Spleen (tissue), 13 donors: ENCODE measurements at places on chromosomes 7 and 10. TPM values are rescaled to one million over a fixed set of nuclear protein-coding genes. Genes with fewer than 3 reads are reported as not detected.

CNPY1 gene
- total RNA-seq: not detected

DNA sequence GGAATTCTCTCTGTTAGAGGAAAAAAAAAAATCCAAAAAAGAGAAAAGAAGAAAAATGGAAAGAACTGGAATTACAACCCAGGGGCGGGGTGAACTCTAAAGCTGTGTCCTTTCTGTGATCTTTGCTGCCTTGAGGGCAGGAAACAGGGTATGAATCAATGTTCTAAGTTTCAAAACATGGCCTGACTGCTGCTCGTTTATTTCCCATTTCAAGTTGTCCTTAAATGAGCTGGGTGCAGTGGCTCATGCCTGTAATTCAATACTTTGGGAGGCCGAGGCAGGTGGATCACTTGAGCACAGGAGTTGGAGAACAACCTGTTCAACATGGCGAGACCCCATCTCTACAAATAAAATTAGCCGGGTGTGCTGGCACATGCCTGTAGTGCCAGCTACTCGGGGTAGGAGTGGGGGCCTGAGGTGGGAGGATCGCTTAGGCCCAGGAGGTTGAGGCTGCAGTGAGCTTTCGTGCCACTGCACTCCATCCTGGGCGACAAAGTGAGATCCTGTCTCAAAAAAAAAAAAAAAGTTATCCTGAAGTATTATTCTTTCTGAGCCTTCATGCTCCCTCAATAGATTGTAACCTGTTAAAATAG, 24.7 kb upstream of the TFAM start:
- H3K27me3 ChIP-seq: no peaks in the 10 kb centered on the region
- no peaks in the 10 kb centered on the region for H3K36me3 ChIP-seq
- H3K4me1 ChIP-seq: peaks cover 17% of the 10 kb centered on the region
- no peak for DNase-seq

GRCh38 chr10:108631332-108631731, 1292.0 kb downstream of the XPNPEP1 start:
- H3K4me3 ChIP-seq: no peak overlapping the region
- H3K27me3 ChIP-seq: no peaks in the 10 kb centered on the region
- no peaks in the 10 kb centered on the region for H3K36me3 ChIP-seq
- H3K4me1 ChIP-seq: no peaks in the 10 kb centered on the region
- DNase-seq: no peak

TUBAL3 gene
- total RNA-seq: not detected

DNA sequence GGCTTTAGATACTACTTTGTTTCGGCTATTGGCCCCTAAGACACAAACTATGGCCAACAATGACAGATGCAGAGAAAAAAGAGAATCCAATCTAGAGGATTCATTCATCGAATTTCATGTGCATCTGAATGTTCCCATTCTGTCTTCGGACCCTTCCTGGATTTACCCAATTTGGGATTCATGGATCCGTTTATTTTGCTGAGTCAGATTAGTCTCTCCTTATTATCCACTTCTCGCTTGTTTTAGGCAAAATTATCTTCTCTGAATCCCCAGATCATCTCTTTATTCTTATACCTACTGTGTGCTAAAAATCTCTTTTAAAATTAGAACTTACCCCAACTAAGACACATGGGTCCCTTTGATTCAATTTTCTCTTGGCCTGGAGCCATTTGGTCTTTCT, 6.5 kb downstream of the TRPV6 start:
- H3K4me3 ChIP-seq: no peak overlapping the region
- DNase-seq: no peak
- peaks cover 4% of the 10 kb centered on the region for H3K27me3 ChIP-seq

CFAP69 gene
- total RNA-seq: 7.0 TPM
